Eye (tissue), 1 donor: ENCODE measurements at places on chromosomes 2 and 18.

DNA sequence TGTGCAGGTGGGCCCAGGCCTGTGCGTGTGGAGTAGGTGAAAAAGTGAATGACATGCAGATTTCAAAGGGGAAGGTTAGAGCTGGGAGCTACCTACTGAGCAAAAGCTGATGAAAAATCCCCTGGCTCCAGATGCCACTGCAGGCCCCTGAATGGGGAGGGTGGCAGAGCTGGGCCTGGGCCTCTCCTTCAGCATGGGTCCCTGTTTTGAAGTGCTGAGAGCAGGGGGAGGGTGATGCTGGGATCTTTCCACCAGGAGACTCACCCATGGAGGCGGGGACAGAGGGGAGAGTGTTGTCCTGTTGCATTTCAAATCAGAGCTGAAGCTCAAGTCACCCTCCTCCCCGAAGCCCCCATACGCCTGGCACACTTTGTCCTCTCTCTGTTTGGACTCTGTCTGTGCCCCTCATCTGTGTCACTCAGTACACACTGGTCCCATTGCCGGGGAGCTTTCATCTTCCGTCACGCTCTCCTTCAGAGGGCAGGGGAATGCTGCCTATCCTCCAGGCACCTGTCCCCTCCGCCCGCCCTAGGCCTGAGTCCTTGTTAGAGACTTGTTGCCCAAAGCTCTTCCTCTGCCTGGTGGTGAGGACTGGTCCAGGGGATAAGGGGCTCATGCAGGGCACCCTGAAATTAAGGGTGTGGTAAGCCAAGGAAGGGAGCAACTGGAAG lies 206.6 kb downstream of the HAUS1 start:
- no peak for DNase-seq

- peak; percentile 38 for DNase-seq
These were observed 410.9 kb upstream of the CYRIA start for GRCh38 chr2:17076533-17076932.

DNA sequence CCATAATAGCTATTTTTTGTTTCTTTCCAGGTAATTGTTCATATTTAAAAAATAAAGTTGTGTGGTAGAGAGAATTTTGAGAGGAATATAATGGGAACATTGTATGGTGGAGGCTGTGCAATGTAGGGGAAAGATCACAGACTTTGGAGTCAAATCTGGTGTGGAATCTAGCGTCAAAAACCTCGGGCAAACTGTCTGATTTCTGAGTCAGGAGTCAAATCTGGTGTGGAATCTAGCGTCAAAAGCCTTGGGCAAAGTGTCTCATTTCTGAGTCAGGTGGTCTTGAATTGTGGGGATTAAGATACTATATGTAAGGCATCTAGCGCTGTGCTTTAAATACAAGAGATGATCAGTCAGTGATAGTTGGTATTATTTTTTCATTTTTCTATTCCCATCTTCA lies 5.1 kb downstream of the PTPN4 start:
- DNase-seq: no peak

- no peak for DNase-seq
These were observed 12.5 kb upstream of the SLC38A11 start for GRCh38 chr2:164967781-164968228.

- DNase-seq: no peak
These were observed 73.9 kb upstream of the LMAN1 start for GRCh38 chr18:59432803-59433597.

- peak; percentile 83 for DNase-seq
These were observed 335 bp downstream of the TRAK2 start for GRCh38 chr2:201450954-201451291.

GRCh38 chr18:64799376-64799775 lies 650.5 kb upstream of the LINC00305 start:
- no peak for DNase-seq

DNA sequence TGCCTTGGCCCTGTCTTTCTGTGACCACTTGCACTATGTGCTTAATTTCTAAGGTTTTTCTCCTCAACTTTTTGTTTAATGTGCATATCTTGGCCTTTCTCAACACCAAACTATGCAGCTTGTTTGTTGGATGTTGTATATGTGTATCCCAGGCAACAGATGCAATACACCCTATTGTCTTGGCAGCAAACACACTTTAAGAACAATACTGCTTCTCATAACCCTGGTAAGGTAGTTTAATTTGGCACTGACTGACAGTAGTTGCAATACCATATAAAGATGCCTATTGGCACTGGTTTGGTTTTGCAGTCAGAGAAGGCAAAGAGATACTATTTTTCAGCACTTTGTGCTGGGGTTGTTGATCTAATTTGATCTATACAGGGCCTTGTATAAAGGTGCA lies 360.7 kb upstream of the CWC22 start:
- no peak for DNase-seq

- DNase-seq: no peak
These were observed 20.3 kb upstream of the KCNF1 start for GRCh38 chr2:10891390-10891789.

GRCh38 chr2:95185197-95185596 lies 19.6 kb downstream of the ZNF2 start:
- no peak for DNase-seq

DNA sequence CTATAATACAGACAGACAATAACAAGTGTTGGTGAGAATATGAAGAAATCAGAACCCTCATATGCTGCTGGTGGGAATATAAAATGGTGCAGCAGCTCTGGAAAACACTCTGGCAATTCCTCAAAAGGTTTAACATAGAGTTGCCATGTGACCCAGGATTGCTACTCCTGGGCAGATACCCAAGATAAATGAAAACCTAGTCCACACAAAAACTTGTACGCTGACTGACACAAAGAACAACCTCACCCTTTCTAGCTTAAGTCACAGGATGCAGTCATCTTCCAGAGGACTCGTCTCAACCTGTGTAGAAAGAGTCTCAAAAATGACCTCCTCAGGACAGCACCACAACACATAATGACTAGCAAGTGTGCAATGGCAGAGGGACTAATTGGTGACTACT lies 71.6 kb upstream of the ACAA2 start:
- no peak for DNase-seq

GRCh38 chr2:78541088-78541450 lies 484.4 kb upstream of the REG3G start:
- no peak for DNase-seq

DNA sequence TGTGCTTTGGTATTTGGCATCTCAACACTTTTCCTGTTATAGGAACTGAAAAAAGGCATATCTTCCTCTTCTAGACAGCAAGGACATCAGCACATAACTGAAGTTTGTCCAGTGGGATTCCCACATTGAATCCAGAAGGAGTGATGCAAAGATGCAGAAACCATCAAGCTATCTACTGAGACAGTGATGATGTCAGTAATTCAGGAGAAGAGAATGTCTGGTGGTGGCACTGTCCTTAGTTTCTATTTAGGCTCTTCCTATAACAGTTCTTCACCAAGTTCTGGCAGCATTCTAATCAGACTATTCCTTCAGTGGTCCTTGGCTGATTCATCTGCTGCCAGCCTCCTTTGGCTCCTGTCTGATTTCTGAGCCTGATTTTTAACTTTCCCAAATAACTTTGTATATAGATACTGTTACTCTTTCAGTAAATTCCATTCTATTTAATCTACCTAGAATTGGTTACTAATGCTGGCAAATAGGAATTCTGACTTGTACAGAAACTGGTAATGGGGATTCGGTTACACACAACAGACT lies 56.6 kb upstream of the AGPS start:
- no peak for DNase-seq

GRCh38 chr2:160606341-160606740 lies 112.7 kb upstream of the RBMS1 start:
- DNase-seq: no peak

- no peak for DNase-seq
These were observed 22.5 kb upstream of the BOK start for GRCh38 chr2:241535871-241536655.

- peak; percentile 82 for DNase-seq
These were observed 132.1 kb downstream of the MBP start for GRCh38 chr18:77000527-77000926.

- DNase-seq: no peak
These were observed 16.7 kb upstream of the GYPC start for GRCh38 chr2:126639276-126639675.

DNA sequence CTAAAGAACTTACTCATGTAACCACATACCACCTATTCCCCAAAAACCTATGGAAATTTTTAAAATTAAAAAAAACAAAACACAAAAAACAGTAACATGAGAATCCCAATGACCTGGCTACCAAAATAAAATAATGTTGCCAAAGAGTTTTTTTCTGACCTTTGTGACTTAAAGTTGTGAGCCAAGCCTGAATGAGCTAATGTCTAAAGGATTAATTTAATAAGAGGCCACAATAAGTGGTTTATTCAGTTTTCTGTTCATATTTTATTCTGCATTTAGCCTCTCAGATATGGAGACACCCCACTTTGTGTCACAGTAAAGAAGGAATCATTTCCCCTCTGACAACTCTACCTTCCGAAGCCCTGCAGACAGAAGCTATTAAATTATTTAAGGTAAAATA lies 42.6 kb upstream of the DYNC2LI1 start:
- DNase-seq: no peak
